Stimulated activated CD8-positive, alpha-beta memory T cell treated with anti-CD3 and anti-CD28 coated beads, Interleukin-2, amount 100 ng/mL, for 48 hours (primary cell): ENCODE measurements at places on chromosomes 11 and 22.

DNA sequence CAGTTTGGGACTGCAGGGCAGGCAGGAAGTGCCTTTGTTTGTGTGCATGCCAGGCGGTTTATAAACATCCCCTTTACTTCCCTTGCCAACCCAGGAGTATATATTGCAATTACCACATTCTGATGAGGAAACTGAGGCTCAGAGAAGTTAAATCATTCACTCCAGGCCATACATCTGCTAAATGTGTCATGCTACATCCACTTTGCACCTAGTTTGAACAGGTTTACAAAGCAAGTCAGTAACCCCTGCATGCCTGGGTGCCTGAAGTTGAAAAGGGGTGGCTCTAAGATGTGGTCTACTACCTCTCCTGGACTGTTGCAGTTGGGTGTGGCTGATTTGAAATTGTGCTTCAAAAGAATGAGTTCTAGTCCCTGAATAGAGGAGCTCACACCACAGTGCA is 23.6 kb downstream of the FLI1 start:
- DNase-seq = no peak

DNA sequence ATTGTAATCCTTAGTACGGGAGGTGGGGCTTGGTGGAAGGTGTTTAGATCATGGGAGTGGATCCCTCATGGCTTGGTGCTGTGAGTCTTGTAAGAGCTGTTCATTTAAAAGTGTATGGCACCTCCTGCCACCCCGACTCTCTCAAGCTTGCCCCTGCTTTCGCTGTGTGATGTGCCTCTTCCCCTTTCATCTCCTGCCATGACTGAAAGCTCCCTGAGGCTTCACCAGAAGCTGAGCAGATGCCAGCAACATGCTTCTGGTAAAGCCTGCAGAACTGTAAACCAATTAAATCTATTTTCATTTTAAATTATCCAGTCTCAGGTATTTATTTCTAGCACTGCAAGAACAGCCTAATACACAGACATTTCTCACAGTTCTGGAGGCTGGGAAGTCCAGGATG is 40.8 kb downstream of the GAB2 start:
- no peak for DNase-seq

GRCh38 chr22:29388759-29389090 is 355 bp upstream of the AP1B1 start:
- DNase-seq = no peak

GRCh38 chr11:45844822-45845578 is 2.3 kb upstream of the CRY2 start:
- no peak for DNase-seq

- no peak for DNase-seq
These were observed 552.1 kb upstream of the CHORDC1 start for GRCh38 chr11:90774727-90775566.

DNA sequence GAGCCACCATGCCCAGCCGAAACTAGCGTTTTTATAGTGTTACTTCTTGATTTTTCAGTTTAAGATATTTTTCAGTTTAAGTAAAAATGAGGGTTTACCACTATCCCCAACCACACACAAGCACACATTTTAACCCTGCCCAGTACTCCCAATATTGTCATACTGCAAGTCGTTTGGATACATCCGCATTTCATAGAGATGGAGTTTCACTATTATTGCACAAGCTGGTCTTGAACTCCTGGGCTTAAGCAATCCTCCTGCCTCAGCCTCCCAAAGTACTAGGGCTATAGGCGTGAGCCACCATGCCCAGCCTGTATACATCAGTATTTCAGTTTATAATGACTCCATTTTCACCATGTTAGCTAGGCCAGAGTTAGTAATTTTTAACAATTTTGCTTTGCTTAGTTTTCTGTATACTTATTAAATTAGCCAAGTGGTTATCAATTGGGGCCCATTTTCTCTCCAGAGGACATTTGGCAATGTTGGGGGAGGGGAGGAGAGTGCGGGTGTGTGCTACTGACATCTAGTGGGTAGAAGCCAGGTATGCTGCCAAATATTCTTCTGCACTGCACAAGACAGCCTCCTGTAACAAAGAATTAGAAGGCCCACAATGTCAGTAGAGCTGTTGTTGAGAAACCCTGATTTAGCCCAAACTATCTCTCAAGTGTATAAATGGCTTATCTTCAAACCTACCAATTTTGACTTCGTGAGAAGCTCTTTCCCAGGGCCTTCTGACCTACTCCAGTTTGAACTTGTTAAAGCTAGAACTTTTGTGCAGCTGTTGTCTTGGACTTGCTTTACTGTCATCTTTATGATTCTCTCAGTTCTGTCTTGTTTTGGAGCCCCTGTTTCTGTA is 7.3 kb downstream of the USP47 start:
- DNase-seq = peak; percentile 31

- no peak for DNase-seq
These were observed 1.5 kb upstream of the SREBF2 start for GRCh38 chr22:41831383-41831782.

GRCh38 chr22:21044931-21045584 is 688 bp upstream of the LRRC74B start:
- no peak for DNase-seq

- DNase-seq = no peak
These were observed 31.0 kb downstream of the SNU13 start for GRCh38 chr22:41657709-41658108.

DNA sequence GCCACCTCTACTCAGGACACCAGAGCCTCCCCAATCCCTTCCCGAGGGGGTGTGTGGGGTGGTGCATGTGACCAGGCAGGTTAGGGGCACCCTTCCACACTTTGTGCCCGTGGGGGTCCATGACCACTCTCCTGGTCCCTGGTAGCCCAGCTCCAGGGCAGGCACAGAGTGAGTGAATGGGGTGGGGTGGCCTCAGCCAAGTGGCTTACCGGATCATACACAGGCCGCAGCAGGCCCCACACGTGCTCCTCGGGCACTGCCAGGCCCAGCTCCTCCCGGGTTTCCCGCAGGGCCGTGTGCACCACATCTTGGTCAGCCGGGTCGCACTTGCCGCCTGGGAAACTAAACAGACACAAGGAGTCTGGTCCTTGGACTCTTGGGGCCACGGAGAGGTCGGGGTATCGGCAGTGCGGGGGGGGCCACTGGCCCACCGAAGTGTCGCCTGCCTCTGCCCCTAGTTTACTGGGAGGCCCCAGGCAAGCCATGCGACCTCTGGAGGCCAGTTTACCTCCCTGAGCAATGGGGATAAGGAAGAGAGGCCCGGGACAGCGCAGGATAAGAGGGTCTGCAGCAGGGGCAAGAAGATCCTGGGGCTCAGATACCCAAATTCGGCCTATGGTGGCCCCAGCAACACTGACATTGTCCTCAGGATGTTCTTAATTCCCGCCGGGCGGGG is 889 bp downstream of the NUDT8 start:
- no peak for DNase-seq

- no peak for DNase-seq
These were observed 82.2 kb downstream of the TRAF6 start for GRCh38 chr11:36427876-36428275.

GRCh38 chr11:114167355-114167754 is 107.8 kb downstream of the ZBTB16 start:
- no peak for DNase-seq

- peak; percentile 61 for DNase-seq
These were observed 650 bp upstream of the MAPK11 start for GRCh38 chr22:50270666-50271394.

- DNase-seq = no peak
These were observed 11.3 kb downstream of the PLAAT2 start for GRCh38 chr11:63551889-63552266.

DNA sequence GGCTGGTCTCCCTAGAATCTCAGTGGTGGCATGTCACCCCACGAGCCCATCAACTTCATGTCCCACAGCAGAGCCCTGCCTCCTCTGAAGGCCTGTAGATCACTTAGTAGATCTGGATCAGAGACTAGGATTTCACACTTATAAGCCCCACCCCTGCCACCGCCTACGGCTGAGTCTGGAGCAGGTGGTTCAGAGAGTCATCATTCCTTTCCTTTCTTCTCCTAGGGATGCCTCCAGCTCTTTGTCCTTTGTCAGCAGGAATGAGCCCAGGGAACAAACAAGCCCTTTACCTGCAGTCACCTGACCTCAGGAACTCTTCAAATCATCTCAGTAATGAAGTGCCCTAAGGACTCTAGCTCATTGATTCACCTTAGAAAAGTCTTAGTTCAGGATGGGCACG is 37.8 kb downstream of the SCGB1A1 start:
- no peak for DNase-seq

GRCh38 chr22:30182815-30183214 is 63.7 kb downstream of the LIF start:
- DNase-seq = no peak

DNA sequence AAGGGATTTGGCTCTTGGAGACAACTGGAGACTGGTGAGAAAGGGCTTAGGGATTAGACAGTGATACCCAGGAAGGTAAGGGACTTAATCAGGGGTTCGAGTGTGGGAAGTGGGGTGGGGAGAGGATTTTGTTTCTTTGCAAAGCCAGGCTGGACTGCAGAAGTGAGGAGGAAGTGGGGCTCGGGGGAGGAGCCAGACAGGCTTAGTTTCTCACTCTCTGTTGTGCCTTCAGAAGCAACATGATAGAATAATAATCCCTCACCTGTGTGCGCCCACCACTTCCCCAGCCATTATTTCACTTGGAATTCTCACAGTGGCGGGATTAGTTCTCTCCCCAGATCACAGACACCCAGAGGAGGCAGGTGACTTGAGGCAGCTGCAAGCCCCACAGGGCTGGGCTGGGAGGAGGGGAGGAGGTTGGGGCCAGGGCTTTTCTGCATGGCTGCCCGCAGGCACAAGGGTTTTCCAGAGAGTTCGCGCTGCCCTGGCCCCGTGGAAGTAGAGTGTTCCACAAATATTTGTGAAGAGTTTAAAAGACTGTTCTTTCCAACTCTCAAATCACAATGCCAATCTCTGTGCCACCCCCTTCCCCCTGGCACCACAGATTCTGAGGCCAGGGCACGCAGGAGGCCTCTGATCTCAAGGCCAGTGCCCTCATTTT is 4.0 kb upstream of the SEC14L2 start:
- DNase-seq = no peak

DNA sequence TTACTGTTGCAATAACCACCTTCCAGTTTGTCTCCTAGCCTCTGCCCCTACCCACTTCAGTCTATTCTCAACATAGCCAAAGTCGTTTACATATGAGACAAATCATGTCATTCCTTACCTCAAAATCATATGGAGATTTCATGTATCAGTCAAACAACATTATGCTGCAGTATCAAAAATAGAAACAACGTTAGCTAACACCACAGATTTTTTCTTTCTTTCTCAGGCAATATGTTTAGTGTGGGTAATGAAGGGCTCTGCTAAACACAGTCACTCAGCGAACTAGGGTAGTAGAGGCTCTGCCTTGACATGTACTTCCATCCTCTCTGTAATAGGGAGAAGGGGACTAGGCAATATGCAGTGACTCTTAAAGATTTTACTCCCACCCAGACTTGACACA is 141.3 kb upstream of the DDI1 start:
- DNase-seq = no peak
